CD4-positive, alpha-beta T cell (primary cell): ENCODE measurements at places on chromosomes 13 and 19. TPM values are rescaled to one million over a fixed set of nuclear protein-coding genes. Genes with fewer than 3 reads are reported as not detected.

- DNase-seq = no peak
Measured at GRCh38 chr13:55664178-55664577, 1476.5 kb upstream of the PRR20A start.

DNA sequence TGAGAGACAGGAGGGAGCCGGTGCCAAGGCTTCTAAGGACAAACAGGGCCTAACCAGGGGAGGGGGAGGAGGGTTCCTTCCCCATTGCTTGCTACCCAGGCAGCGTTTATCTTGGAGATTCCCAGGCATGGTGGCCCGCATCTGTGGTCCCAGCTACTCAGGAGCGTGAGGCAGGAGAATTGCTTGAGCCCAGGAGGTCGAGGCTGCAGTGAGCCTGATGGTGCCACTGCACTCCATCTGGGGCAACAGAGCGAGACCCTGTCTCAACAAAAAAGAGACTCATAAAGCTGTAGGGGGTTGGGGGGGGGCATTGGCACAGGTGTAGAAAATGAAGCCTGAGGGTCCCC is 11.4 kb downstream of the TIMM13 start:
- DNase-seq = no peak

GRCh38 chr19:9839415-9839814 is 4.3 kb downstream of the PIN1 start:
- DNase-seq = no peak

LGALS16 gene
- not detected for total RNA-seq

GRCh38 chr19:18401580-18402112 is 4.2 kb upstream of the LRRC25 start:
- DNase-seq = no peak

- no peak for DNase-seq
Measured at GRCh38 chr19:40933025-40933424, 51.0 kb upstream of the CYP2A7 start.

GRCh38 chr13:23460921-23461320 is 27.4 kb upstream of the SACS start:
- DNase-seq = no peak

DNA sequence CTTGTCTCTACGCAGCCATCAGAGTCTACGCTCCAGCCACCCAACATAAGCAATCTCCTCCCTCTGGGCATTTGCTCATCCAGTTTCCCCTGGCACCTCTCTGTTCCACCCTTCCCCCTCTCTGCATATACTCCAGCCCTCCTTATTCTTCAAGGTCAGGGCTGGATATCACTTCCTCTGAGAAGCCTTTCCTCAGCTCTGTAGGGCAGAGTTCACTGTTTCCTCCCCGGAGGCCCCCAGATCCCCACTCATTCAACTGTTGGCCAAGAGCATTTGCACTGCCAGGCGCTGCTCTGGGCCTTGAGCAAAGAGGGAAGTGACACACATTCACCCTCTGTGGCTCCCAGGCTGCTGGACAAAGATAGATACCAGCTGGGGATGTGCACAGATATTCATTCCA is 3.3 kb downstream of the FCGRT start:
- DNase-seq = no peak

- no peak for DNase-seq
Measured at GRCh38 chr19:2729943-2730818, 9.0 kb upstream of the DIRAS1 start.

SLC7A9 gene
- total RNA-seq = not detected

- no peak for DNase-seq
Measured at GRCh38 chr13:63880705-63881104, 2465.1 kb upstream of the PCDH20 start.

PRRG2 gene
- total RNA-seq = 0.78 TPM

DNA sequence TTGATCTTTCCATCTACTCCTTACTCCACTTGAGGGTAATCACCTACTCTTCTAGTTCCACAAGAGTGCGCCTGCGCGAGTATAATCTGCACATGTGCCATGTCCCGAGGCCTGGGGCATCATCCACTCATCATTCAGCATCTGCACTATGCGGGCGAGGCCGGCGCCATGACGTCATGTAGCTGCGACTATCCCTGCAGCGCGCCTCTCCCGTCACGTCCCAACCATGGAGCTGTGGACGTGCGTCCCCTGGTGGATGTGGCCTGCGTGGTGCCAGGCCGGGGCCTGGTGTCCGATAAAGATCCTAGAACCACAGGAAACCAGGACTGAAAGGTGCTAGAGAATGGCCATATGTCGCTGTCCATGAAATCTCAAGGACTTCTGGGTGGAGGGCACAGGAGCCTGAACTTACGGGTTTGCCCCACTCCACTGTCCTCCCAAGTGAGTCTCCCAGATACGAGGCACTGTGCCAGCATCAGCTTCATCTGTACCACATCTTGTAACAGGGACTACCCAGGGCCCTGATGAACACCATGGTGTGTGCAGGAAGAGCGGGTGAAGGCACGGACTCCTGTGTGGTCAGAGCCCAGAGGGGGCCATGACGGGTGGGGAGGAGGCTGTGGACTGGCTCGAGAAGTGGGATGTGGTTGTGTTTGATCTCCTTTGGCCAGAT is 2.7 kb upstream of the KLK2 start:
- DNase-seq = no peak

CATSPERD gene
- total RNA-seq = not detected

PNMA8A gene
- total RNA-seq = not detected

GRCh38 chr13:29858667-29859066 is 8.2 kb upstream of the UBL3 start:
- no peak for DNase-seq

DNA sequence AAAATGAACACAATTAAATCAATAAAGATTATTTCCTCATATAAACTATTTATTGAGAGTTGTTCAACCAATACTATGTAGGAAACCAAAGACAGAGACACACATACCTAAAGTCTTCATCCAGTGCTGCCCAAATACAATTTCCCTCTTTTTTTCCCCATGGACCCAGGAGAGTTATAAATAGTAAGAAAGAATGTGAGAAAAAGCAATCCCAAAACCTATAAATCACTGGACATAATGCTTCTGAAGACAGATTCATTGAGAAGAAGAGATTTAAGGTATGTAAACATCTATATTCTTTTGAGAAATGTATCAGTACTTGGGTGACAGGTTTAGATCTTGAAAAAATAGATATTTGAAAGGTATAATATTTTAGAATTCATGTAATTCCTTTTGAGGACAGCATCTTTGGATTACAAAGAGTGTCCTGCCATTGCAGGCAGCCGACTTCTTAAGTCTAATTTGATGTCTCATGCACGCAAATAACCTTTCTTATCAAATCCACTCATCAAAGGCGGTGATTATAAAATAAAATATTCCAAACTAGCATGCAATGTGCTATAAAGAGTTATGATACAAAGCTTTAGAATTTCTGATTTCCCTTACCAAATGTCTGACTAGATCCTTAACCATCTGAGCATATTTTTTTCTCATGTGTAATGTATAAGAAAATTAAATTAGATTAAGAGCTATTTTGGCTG is 739.4 kb downstream of the LIG4 start:
- DNase-seq = no peak

PCDH9 gene
- 0.19 TPM for total RNA-seq

GRCh38 chr13:103238441-103238840 is 172.2 kb upstream of the SLC10A2 start:
- DNase-seq = no peak

DNA sequence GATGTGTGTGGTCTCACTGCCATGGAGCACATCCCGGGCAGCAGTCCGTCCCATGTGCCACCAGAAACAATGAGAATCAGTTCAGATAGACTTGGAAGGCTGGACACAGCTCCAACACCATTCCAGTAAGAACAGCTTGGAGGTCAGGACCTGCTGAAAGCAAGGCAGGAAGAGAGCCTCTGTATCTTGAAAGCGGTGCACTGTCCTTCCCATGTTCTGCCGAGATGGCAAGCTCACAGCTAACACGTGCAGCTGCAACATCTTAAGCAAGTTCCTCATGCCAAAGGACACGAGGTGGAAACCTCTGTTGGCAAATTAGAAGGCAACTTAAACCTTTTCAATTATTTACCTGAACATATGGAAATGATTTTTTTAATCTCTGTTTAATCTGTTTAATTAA is 175.4 kb downstream of the DLEU7 start:
- DNase-seq = no peak

- DNase-seq = peak; percentile 90
Measured at GRCh38 chr19:5130371-5131030, 161.6 kb downstream of the KDM4B start.

DNA sequence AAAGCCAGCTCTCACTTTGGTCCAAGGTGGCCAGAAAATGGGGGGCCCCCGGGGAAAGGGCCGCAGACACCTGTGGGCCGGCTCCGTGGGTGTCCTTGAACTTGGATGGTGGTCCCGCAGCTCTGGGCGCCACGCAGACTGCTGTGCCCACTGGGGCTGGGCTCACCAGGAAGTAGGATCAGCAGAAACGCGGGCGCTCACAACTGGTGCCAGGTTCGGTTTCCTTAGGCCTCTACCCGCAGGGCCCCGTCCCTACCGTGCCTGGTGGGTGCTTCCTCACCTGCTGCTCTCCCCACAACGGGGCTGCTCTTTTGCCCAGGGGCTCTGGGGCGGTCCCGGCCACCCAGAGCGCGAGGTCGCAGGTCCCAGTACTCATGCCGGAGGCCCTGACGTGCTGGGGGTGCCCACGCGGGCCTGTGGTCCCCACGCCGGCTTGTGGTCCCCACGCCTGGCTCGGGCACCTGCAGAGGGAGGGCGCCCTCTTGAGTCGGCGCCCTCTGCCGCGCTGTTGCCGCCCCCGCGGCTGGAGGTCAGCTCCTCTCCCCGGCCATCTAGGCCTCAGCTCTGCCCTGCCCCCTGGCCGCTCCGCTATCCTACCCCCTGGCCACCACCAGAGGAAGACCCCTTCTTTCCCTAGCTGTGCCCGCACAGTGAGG is 1303.6 kb downstream of the UQCRFS1 start:
- no peak for DNase-seq

- DNase-seq = no peak
Measured at GRCh38 chr13:62537593-62537992, 1121.9 kb upstream of the PCDH20 start.

- DNase-seq = no peak
Measured at GRCh38 chr19:39515551-39516191, 732 bp downstream of the SELENOV start.

DNA sequence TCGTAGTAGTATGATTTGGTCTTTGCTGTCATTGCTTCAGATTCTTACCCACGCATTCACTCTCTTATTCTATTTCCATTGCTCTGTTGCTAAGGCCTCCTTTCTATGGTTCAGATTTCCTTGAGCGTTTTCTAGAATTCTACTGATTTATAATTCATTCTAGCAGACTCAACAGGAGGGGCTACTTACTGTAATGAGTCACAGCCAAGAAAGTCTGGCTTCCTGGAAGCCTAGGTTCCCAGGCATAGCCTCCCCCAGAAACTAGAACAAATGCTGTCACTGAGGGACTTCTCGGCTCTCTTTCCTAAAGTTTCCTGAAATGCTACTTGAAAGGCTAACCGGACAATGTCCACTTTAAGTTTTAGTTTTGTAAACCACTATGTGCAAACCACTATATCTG is 47.7 kb upstream of the SPATA13 start:
- no peak for DNase-seq

DNA sequence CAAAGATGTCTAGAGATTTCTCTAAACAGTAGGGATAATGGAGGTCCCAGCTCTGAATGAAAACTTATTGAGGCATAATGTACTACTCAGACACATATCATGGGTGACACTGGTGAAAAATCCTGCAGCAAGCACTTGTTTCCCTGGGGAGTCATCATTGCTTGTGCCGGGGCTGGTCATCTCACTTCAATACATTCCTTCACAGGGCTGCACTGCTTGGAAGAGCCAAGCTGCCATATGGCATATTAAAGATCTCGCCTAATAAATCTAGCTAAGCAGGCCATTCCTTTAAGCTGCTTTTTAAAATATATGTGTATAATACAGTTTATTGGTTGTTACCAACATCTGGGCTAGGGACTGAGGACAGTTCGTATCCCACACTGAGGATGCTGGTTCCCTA is 332.2 kb upstream of the GPC6 start:
- no peak for DNase-seq

GRCh38 chr13:46983881-46984280 is 87.0 kb upstream of the HTR2A start:
- DNase-seq = no peak

KRTDAP gene
- not detected for total RNA-seq

CAMSAP3 gene
- total RNA-seq = 0.25 TPM

DAND5 gene
- not detected for total RNA-seq

CYP2A7 gene
- total RNA-seq = not detected

- no peak for DNase-seq
Measured at GRCh38 chr19:19475849-19476828, 39.2 kb downstream of the TSSK6 start.

- DNase-seq = no peak
Measured at GRCh38 chr19:9547870-9548269, 9.4 kb upstream of the ZNF426 start.

FUT1 gene
- total RNA-seq = not detected

FUT6 gene
- 0.17 TPM for total RNA-seq

DNA sequence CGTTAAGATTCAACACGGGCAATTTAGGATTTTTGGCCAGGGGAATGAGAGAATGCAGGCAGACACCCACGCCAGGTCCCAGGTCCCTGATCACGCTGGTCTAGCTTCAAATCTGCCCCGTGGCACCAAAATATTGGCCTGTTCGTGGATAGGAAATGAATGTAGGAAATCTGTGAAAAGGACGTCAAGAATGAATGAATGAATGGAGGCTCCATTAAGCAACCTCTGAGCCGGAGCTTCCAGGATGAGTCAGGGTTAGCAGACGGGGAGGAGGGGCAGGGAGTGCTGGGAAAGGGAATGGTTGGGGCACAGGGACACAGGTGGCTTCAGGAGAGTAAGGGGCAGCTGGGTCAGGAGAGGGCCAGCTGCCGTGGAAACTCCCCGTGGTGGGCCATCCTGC is 4.2 kb downstream of the SULT2B1 start:
- DNase-seq = no peak

TGFBR3L gene
- total RNA-seq = 1.2 TPM

DNA sequence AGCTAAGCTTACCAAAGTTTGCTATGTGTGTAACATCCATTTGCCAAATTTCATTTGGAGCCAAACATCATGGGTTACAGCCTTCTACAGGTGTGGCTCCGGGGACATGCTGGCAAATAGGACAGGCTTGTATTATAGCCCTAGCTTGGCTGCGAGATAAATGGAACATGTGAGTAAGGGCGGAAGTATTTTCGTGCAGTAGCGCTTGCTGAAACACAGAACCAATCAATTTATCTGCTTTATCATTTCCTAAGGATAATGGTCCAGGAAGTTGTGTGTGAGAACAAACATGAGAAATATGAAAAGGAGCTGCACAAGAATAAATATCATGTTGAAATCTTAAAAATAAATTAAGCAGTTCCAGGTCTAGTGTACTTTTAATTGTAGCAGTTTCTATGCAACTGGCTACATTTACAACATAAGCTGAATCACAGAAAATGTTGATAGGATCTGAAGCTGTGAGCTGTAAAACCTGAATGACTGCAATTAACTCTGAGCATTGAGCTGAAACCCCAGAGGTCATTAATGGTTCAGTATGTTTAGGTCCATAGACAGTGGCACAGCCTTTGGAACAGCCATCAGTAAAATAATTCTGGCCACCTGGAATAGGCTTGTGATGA is 22.2 kb upstream of the ZNF100 start:
- no peak for DNase-seq
